Endothelial cell of coronary artery (primary cell): ENCODE measurements at places on chromosomes 1 and 21. TPM values are rescaled to one million over a fixed set of nuclear protein-coding genes. Genes with fewer than 3 reads are reported as not detected.

The HSD3B2 gene
- total RNA-seq: not detected in 2 replicates

The BGLAP gene
- total RNA-seq: 0.19 and 0.27 TPM in 2 replicates

The PRXL2B gene
- total RNA-seq: 20.4 and 20.5 TPM in 2 replicates

The HSD3B1 gene
- not detected in 2 replicates for total RNA-seq

The SEC16B gene
- total RNA-seq: 0.45 and 0.66 TPM in 2 replicates

The LPAR3 gene
- not detected in 2 replicates for total RNA-seq

The BROX gene
- 27.3 and 29.8 TPM in 2 replicates for total RNA-seq

The CD101 gene
- under 0.01 and 0.09 TPM in 2 replicates for total RNA-seq

The PMVK gene
- total RNA-seq: 8.8 and 13.7 TPM in 2 replicates

The CTH gene
- 0.99 and 1.7 TPM in 2 replicates for total RNA-seq

The FMO5 gene
- 0.45 and 0.47 TPM in 2 replicates for total RNA-seq

The CD58 gene
- total RNA-seq: 13.3 and 19.6 TPM in 2 replicates

The AMY1C gene
- total RNA-seq: not detected in 2 replicates

The SLAMF9 gene
- total RNA-seq: not detected in 2 replicates

The TMCC2 gene
- total RNA-seq: 1.6 and 2.0 TPM in 2 replicates

The EFNA3 gene
- total RNA-seq: 1.0 and 1.6 TPM in 2 replicates

The TMEM240 gene
- total RNA-seq: 2.8 and 3.1 TPM in 2 replicates

The GBP5 gene
- under 0.01 and 0.09 TPM in 2 replicates for total RNA-seq

The ST6GALNAC3 gene
- 23.7 and 41.8 TPM in 2 replicates for total RNA-seq

The RSPH1 gene
- 0.09 TPM in 1 of 2 replicates, not detected in the other for total RNA-seq

The HECTD3 gene
- total RNA-seq: 27.3 and 27.5 TPM in 2 replicates
